ENCODE measurements at places on chromosomes 2 and 18.

DNA sequence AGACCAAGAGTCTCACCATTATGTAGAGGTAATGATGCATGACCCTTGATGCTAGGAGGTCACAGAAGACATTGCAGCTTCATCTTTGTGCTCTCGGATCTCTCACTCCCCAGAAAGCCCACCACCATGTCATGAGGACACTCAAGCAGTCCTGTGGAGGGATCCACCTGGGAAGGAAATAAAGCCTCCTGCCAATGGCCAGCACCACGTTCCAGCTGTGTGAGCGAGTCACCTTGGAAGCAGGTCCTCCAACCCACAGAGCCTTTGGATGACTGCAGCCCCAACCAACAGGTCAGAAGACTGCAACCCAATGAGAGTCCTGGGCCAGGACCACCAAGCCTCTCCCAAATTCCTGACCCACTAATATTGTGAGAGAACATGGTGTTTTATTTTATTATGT is 38.4 kb downstream of the CYP26B1 start:
- DNase-seq, result no peak

DNA sequence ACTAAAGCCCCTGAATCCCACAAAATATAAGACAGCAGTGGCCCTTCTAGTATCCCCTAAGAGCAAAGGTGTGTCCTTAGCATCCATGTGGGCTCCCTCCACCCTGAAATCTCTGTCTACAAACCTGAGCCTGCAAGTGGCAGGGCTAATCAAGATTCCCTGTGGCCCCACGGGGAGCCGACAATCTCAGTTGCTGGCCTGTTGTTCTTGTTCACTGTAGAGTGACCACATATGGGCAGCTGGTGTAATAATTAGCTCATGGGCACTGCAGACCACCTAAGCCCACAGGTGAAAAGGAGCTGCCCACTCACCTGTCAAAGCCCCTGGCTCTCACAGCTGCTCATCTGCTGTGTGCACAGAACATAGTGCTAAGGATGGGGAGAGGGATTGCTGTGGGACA is 102.3 kb downstream of the MRO start:
- no peak for DNase-seq

DNA sequence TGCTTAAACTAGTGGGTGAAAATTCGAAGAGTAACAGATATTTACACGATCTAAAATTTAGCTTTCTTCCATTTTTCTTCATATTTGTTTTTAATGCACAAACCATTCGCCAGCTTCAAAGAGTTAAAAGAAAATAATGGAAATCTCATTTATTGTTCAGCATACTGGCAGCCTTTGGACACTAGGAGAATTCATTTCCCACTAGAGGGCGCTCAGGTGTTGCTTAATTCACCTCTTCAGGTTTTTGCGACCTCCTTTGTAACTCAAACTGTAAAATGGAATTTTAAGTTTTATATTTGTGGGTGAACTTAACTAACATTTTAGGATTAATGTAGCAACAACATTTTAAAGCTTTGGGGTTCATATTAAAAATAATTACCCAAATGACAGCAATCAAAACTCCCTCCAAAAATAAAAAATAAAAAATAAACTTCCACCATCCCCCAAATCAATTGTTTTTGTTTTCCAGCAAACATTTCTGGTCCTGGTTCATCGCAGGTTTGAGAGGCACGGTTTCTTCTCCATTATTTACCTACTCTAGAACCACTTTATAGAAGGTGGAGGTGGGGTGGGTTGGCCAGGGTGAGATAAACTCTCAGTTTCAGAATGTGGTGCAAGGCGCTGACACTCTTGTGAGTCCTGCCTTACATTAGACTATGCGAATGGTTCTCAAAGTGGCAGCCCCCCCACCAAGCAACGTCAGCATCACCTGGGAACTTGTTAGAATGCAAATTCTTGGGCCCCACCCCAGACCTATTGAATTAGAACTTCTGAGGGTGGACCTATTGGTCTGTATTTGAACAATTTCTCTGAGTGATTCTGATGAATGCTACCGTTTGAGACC is 24.7 kb upstream of the PNPT1 start:
- no peak for DNase-seq

- no peak for DNase-seq
Observed at GRCh38 chr2:239726631-239727181, 298.4 kb downstream of the NDUFA10 start.

DNA sequence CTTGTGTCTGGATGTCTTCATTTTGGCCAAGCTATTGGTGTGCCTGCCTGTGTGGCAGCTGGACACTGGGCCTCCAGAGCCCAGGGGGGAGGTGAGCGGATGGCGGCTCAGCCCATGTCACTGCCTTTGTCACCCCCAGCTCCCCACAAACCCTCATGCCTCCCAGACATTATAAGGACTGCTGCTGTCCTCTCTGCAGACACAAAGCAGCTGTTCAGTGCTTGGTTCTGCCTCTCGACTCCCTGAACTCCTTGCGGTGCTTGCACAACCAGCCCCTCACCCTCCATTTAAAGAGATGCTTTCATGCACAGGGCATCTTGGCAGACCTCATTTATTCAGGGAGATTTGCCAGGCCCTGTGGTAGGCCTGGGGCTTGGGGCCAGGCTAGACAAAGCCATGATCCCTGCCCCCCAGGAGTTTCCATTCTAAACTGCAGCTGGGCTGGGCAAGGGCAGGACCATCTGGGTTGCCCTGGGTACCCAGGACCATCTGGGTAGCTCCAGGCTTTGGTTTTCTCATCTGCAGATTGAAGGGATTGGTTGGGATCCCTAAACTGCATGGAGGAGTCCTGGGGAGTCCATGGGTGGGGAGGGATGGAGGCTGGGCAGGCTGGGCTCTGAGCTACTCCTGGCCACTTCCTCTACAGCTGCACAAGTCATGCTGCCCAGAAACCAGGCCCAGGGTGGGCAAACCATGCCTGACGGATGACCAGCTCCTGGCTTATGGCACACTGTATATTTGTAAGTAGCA is 168.5 kb downstream of the CELF4 start:
- DNase-seq, result no peak

DNA sequence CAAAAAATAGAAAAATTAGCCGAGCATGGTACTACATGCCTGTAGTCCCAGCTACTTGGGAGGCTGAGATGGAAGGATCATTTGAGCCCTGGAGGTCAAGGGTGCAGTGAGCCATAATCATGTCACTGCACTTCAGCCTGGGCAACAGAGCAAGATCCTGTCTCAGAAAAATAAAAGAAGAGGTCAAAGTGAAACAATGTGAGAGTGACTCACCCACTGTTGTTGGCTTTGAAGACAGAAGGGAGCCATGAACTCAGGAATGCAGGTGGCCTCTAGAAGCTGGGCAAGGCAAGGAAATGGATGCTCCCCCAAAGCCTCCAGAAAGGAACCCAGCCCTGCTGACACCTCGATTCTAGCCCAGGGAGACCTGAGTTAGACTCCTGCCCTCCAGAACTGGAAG is 3.7 kb upstream of the TMEM214 start:
- no peak for DNase-seq

- DNase-seq, result no peak
Observed at GRCh38 chr2:156087875-156088274, 244.6 kb downstream of the NR4A2 start.

DNA sequence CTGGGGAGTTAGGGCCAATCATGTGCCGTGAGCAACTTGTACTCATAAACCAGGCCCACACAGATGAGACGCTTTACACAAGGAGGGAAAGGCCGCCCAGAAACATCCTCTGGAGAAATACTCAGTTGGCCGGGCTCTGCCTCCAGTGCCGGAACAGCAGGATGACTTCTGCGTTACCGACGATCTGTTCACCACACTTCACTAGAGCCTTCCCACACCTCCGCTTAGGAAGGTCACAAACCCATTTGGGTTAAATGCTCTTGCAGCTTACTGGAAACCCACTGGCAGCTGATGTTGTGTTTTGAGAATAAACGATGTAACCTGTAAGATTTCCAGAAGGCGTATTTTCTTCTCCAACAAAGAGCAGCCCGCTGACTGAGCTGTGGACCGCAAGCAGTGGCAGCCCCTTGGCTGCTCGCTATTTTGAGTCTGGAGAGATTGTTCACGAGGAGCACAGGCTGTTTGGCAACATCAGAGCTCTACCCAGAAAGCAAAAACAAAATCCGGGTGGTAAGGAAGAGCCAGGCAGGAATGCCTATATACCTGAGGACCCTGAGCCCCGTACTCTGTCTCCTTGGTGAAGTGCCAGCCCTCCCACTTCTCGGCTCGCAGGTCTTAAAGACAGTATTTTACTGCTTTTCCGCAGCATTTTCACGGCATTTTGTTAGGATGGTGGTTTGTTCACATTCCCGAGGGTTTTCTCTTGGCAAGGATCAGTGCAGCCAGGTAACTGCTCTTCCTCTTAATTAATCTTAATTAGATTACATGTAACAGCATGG is 44.0 kb downstream of the COLEC12 start:
- DNase-seq, result no peak

DNA sequence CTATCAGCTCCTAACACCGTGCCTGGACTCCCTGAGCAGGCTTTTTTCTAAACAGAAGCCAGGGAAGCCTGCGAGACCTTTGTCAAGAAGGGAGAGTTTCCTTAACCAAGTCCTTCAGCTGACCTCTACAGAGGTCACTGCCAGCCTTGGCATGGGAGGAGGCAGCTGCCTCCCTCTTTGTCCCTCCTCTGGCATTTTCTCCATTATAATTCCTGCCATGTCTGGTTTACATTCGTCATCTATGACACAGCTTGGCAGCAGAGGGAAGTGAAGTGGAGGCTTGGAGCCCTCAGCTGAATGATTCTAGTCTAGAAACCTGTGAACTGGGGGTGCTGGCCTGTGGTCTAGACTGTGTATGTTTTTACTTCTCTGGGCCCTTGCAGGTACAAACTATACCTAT is 22.5 kb downstream of the LIPG start:
- no peak for DNase-seq

GRCh38 chr2:31136732-31137131 is 1.5 kb downstream of the GALNT14 start:
- DNase-seq, result no peak

DNA sequence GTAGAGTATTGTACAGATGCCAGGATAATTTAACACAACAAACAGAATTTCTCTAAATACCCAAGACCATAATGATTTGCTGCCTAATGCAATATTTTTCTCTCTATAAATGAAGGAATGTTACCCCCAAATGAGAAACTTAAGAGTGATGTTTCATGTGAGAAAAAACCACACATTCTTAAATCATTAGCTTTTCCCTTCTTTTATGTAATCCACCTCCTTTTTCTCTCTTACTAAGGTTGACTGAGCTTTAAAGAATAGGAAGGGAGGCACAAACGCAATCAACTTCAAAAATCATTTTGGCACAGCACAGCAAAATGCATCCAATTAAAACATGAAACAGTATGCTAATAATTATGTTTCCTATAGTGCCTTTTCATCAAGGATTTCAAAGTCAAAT is 698.1 kb upstream of the CDH2 start:
- no peak for DNase-seq

GRCh38 chr2:95272781-95273180 is 1.5 kb upstream of the PROM2 start:
- DNase-seq, result no peak

GRCh38 chr2:39218391-39218790 is 25.4 kb downstream of the CDKL4 start:
- no peak for DNase-seq

DNA sequence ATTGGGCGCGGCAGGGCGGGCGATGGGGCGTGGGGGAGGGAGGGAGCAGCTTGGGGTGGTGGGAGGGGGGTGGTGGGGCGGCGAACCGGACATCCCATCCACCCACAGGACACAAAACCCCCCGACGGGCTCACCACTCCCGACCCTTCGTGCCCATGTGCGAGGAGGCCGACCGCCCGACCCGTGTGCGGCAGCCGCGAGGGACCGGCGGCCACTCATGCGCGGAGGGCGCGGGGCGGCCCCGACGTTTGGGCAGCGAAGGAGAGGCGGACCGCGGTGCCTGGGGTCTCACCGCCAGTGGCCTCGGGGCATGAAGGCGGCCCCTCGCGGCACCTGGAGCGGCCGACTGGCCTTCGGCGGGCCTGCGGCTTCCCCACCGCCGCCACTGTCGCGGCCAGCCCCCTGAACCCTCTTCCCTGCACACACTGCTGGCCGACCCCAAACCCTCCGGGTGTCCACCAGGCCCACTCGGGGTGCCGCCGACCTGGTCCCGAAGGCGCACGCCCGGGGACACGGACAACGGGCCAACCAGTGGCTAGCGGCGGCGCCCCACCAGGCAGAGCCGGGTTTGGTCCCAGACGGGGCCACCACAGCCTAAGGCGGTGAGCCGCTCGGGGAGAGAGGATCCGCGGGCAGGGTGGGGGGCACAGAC is 94.6 kb upstream of the ANKRD30BL start:
- no peak for DNase-seq

DNA sequence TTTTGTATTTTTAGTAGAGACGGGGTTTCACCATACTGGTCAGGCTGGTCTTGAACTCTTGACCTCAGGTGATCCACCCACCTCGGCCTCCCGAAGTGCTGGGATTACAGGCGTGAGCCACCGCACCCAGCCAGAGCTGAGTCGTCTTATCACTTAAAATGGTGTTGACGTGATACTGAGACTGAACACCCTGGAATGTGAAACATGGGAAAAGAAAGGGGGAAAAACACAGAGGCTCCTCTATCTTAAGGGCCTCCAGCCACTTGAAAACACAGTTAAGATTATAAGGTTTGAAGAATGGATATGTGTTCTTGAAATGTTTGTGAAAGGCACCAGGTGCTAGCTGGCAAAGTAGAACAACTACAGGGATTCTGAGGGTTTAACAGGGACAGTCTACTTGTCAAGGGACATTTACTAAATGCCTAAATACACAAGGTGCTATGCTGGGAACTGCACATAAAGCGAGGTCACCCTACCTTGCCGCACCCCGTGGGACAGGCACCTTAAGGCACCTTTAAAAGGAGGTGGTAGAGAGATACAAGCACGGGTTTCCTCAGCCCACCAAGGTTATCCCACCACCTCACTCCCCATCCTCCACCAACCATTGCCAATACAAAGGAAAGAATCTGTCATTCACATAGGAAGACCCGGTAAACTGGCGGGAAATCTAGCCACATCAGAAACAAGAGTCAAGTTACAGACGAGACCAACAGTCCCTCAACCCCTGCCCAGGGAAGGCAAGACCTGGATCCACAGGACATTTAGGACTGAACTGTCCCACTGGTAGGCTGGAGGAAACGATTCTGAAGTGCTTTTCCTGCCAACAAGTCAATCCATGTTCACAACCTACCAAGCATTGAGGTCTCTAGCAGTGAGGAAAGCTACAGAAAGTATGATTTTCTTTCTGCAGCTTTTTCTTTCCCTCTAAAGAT is 43.4 kb downstream of the STK39 start:
- no peak for DNase-seq

GRCh38 chr2:151191001-151191400 is 70.7 kb downstream of the RBM43 start:
- DNase-seq, result no peak

DNA sequence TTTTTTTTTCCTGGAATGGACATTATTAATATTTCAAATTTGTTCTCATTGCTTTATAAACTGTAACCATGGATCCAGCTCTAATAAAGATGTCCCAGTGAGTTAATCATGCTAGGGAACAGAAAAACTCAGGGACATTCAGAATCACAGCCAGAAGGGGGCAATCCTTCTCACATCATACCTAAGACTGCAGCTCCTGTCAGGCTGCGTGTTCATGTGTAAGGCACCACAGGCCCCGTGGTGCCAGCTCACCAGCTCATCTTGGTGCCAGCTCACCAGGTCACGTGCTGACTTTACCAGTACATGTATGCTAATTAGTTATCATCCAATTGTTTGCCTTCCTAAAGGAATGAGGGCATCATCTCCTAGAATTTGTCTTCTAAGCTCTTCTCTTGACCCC is 84.7 kb upstream of the NEDD4L start:
- no peak for DNase-seq

GRCh38 chr2:216554755-216555154 is 56.1 kb downstream of the RPL37A start:
- DNase-seq, result no peak

- DNase-seq, result no peak
Observed at GRCh38 chr18:39380186-39380725, 1814.7 kb upstream of the CELF4 start.

Measured in GM12891 (cell line).